Neural crest cell (in vitro differentiated cells): ENCODE measurements at places on chromosomes 2 and 18. TPM values are rescaled to one million over a fixed set of nuclear protein-coding genes. Genes with fewer than 3 reads are reported as not detected.

The KRCC1 gene
- total RNA-seq, result 15.5 and 16.5 TPM in 2 replicates

DNA sequence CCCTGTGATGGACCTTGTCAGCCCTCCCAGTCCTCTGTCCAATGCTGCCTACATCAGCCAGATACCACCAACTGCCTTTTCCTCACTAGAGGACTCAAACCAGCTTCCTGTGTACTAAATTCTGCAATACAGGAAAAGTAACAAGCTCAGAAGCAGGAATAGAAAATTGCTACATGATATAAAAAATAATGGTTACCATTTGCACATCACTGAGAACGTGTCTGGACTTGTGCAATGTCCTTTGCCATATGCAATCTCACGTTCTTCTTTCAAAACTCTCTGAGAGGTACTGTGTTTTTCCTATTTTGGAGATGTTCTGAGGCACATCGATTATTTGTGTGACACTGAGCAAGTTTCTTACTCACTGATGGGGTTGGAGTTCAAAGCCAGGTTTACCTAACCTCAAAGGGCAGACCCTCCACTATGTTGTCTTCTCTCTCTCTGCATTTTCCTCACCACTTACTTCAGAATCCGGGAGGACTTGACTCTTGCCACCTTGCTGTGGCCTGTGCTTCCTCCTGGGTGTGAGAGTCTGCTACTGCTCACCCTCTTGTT is 12.1 kb downstream of the UPP2 start:
- H3K27me3 ChIP-seq, result no peaks in the 10 kb centered on the region
- DNase-seq, result no peak
- no peaks in the 10 kb centered on the region for H3K4me1 ChIP-seq
- no peaks in the 10 kb centered on the region for H3K36me3 ChIP-seq
- H3K27ac ChIP-seq, result no peak overlapping the region
- no peak overlapping the region for H3K4me3 ChIP-seq

The MATN3 gene
- 1.3 and 1.9 TPM in 2 replicates for total RNA-seq

- H3K4me3 ChIP-seq, result peak overlapping the region; percentile 3
- H3K27me3 ChIP-seq, result no peaks in the 10 kb centered on the region
- DNase-seq, result no peak
- H3K36me3 ChIP-seq, result peaks cover 4% of the 10 kb centered on the region
Observed at GRCh38 chr2:165633431-165633830, 160.6 kb downstream of the GALNT3 start.

- H3K36me3 ChIP-seq, result no peaks in the 10 kb centered on the region
- H3K27me3 ChIP-seq, result no peaks in the 10 kb centered on the region
- H3K27ac ChIP-seq, result peak overlapping the region; percentile 10
- no peak for DNase-seq
Observed at GRCh38 chr2:150705357-150705756, 217.9 kb upstream of the RND3 start.

The SLC23A3 gene
- total RNA-seq, result 0.34 and 1.5 TPM in 2 replicates

The SOWAHC gene
- 10.4 and 10.9 TPM in 2 replicates for total RNA-seq

- H3K36me3 ChIP-seq, result peaks cover 6% of the 10 kb centered on the region
- H3K27me3 ChIP-seq, result no peaks in the 10 kb centered on the region
- DNase-seq, result no peak
- peaks cover 28% of the 10 kb centered on the region for H3K4me1 ChIP-seq
- H3K27ac ChIP-seq, result no peak overlapping the region
Observed at GRCh38 chr2:133512121-133512520, 56.1 kb downstream of the NCKAP5 start.

- H3K36me3 ChIP-seq, result no peaks in the 10 kb centered on the region
- H3K27ac ChIP-seq, result peak overlapping the region; percentile 85
- H3K4me3 ChIP-seq, result no peak overlapping the region
- no peak for DNase-seq
- peaks cover 7% of the 10 kb centered on the region for H3K4me1 ChIP-seq
Observed at GRCh38 chr2:31347750-31348149, 66.8 kb downstream of the XDH start.

- no peaks in the 10 kb centered on the region for H3K36me3 ChIP-seq
- H3K27ac ChIP-seq, result no peak overlapping the region
- no peaks in the 10 kb centered on the region for H3K4me1 ChIP-seq
- H3K27me3 ChIP-seq, result no peaks in the 10 kb centered on the region
- DNase-seq, result no peak
Observed at GRCh38 chr2:38030635-38031355, 45.2 kb downstream of the CYP1B1 start.

The MPP4 gene
- total RNA-seq, result 0.18 and 0.19 TPM in 2 replicates

- no peak overlapping the region for H3K27ac ChIP-seq
- peaks cover 30% of the 10 kb centered on the region for H3K4me1 ChIP-seq
- H3K27me3 ChIP-seq, result no peaks in the 10 kb centered on the region
- peak overlapping the region; percentile 100 for H3K4me3 ChIP-seq
Observed at GRCh38 chr2:27664622-27665363, 1.1 kb downstream of the SLC4A1AP start.

- peaks cover 1% of the 10 kb centered on the region for H3K36me3 ChIP-seq
- no peak overlapping the region for H3K4me3 ChIP-seq
- peaks cover 4% of the 10 kb centered on the region for H3K27me3 ChIP-seq
- no peak for DNase-seq
- no peak overlapping the region for H3K27ac ChIP-seq
Observed at GRCh38 chr2:218788529-218789255, 6.7 kb downstream of the CYP27A1 start.

GRCh38 chr2:172998547-172999272 is 76.9 kb upstream of the MAP3K20 start:
- H3K27me3 ChIP-seq, result no peaks in the 10 kb centered on the region
- DNase-seq, result no peak
- peaks cover 46% of the 10 kb centered on the region for H3K4me1 ChIP-seq
- no peak overlapping the region for H3K27ac ChIP-seq
- no peaks in the 10 kb centered on the region for H3K36me3 ChIP-seq

DNA sequence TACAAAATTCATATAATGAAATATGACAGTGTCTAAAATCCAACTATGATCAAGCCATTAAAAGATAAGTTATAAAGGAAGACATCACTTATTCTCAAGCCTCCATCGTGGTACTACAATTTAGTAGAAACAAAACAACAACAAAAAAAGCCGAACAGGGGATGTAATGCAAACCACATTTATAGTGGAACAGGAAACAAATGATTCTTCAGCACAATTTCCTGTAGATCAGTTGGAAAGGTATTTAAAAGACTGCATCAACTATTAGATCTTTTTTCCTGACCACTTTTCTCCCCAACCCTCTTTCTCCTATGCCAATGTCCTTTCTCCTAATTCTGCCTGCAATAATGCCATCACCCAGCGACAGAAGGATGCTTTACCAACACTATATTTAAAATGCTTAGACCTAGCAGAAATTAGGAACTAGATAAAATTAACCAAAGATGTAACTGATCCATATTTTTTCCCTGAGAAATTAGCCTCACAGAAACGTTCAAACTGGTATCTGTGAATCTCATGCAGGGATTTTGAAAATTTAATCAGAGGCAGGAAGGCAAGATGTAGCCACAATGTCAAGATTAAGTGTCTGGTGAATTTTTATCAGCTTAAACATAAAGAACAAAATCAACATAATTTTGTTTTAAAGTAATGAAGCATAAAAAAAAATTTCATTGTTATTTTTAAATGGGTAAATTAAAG is 271.4 kb downstream of the TCF4 start:
- no peak overlapping the region for H3K27ac ChIP-seq
- H3K36me3 ChIP-seq, result no peaks in the 10 kb centered on the region
- H3K27me3 ChIP-seq, result no peaks in the 10 kb centered on the region
- peak overlapping the region; percentile 10 for H3K4me3 ChIP-seq
- DNase-seq, result no peak
- peaks cover 74% of the 10 kb centered on the region for H3K4me1 ChIP-seq

- H3K27ac ChIP-seq, result no peak overlapping the region
- H3K4me1 ChIP-seq, result peaks cover 16% of the 10 kb centered on the region
- no peak overlapping the region for H3K4me3 ChIP-seq
Observed at GRCh38 chr18:39624961-39625360, 2059.4 kb upstream of the CELF4 start.

The UBXN4 gene
- 79.0 and 90.6 TPM in 2 replicates for total RNA-seq

The TBR1 gene
- 0.05 and 0.09 TPM in 2 replicates for total RNA-seq

The ANKRD29 gene
- 0.61 and 0.96 TPM in 2 replicates for total RNA-seq

The CHRND gene
- 4.1 and 5.8 TPM in 2 replicates for total RNA-seq

DNA sequence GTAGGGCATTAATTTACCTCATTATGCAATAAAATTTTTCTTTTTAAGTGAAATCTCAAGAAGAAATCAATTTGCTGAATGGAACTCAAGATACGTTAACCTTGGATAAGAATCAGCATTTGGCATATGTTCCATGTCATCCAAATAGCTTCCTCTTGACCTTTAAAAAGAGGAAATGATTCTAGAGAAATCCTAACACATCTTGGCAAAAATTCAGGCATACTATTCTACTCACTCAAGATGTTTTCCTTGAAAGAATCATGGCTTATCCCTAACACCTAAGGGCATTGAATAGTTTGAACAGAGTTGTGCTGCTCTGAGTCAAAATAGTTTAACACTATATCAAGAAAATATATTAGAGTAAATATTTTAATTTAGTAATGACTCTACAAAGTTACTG is 678.0 kb downstream of the EPHA4 start:
- DNase-seq, result no peak
- H3K4me3 ChIP-seq, result no peak overlapping the region
- no peak overlapping the region for H3K27ac ChIP-seq
- no peaks in the 10 kb centered on the region for H3K27me3 ChIP-seq

The GPR35 gene
- total RNA-seq, result 1.7 and 2.0 TPM in 2 replicates

DNA sequence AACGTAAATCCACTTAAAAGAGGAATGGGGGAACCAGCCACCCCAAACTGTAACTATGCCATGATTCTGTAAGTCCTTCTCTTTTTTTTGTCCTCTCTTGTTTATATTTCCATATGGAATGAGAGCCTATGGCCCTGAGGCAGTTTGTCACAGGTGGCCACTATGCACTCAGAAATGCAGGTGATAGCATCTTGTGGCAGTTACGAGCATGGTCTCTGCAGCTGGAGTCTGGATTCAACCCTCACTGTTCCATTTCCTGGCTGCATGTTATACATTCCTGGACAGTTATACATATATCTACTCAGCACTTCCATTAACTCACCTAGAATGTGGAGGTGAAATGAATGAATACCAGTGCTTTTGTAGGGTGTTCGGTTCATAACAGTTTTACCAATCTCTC is 291.5 kb upstream of the FANCL start:
- no peaks in the 10 kb centered on the region for H3K36me3 ChIP-seq
- H3K27ac ChIP-seq, result no peak overlapping the region
- H3K27me3 ChIP-seq, result no peaks in the 10 kb centered on the region
- DNase-seq, result no peak
- H3K4me3 ChIP-seq, result no peak overlapping the region

DNA sequence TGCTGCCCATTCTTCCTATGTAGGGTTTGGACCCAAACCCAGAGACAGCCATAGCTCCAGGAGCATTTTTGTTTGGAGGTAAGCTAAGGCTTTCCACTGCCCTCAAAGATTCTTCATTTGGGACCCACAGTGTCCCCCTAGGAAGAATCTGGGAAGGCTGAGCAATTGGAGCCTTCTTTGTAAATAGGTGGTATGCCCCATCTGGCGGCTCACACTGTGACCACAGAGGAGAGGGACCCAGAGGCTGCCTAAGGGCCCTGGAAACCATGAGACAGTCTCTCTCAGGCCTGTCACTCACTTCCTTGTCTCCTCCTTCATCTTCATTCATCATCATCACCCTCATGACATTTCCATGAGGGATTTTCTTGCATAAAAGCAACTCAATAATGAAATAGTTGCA is 215.4 kb upstream of the OSR1 start:
- no peak for DNase-seq
- H3K4me3 ChIP-seq, result no peak overlapping the region
- H3K27ac ChIP-seq, result peak overlapping the region; percentile 16
- H3K4me1 ChIP-seq, result no peaks in the 10 kb centered on the region

GRCh38 chr18:2330764-2331163 is 240.5 kb downstream of the METTL4 start:
- no peak for DNase-seq
- H3K27me3 ChIP-seq, result no peaks in the 10 kb centered on the region
- no peaks in the 10 kb centered on the region for H3K36me3 ChIP-seq
- no peak overlapping the region for H3K27ac ChIP-seq
- peaks cover 12% of the 10 kb centered on the region for H3K4me1 ChIP-seq
- H3K4me3 ChIP-seq, result no peak overlapping the region

DNA sequence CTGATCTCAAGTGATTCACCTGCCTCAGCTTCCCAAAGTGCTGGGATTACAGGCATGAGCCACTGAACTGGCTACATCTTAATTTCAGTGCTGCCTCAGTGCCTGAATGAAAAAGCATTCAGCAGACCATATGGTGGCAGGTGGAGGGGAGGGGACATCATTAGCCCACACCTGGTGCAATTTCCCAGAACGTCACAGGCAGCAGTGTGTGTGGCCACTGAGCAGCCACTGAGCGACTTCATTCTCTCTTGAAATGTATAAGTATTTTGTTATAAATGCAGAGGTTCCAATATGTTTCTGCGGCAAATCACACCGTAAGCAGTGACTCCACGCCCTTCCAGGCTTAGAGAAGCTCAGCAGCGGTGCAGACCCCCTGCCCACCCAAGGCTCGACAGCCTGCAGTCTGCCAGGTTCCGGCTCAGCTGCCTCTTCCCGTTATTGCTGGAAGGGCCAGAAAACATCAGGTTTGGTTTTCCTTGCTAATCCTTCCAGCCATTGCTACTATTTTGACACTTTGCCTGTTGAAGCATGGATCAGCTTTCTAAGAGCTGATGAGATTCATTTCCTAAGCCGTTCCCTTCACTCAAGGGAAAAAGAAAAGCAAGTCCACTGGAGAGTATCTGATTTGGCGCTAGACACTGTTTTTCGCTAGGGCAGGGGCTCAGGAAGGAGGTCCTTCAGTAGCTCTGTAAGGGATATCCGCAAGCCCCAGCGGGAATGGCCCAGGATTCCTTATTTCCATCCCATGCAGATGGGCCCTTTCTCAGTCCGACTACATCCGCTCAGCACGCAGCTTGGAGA is 250.7 kb downstream of the VAPA start:
- no peak overlapping the region for H3K27ac ChIP-seq
- DNase-seq, result no peak
- H3K4me1 ChIP-seq, result peaks cover 13% of the 10 kb centered on the region

DNA sequence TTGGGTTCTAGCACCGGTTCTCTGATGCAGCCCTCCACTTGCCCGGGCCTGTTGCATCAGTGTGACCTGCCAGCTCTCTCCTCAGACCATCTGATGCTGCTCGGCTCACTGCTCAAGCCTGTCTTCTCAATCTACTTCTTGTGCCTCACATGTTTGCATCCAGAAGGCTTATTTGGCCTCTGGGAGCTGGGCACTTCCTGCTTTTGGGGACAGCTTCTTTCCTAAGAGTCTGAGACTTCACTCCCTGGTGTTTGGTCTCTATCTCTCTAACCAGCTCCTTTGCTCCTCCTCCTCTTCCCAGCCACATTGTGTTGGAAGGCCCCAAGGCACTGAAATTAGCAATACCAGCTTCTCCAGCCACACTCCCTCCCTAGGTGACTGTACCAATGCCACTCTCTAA is 212.8 kb downstream of the CDCA7 start:
- no peak overlapping the region for H3K27ac ChIP-seq
- no peak for DNase-seq
- peaks cover 6% of the 10 kb centered on the region for H3K36me3 ChIP-seq
- no peaks in the 10 kb centered on the region for H3K27me3 ChIP-seq
- H3K4me1 ChIP-seq, result peaks cover 12% of the 10 kb centered on the region

The ALK gene
- total RNA-seq, result 2.0 and 2.1 TPM in 2 replicates

The HOXD12 gene
- not detected in 2 replicates for total RNA-seq

GRCh38 chr18:62876828-62877227 is 161.5 kb downstream of the PHLPP1 start:
- DNase-seq, result no peak
- peak overlapping the region; percentile 3 for H3K27ac ChIP-seq
- no peaks in the 10 kb centered on the region for H3K27me3 ChIP-seq

The SH3RF3 gene
- 0.70 and 0.84 TPM in 2 replicates for total RNA-seq
